ENCODE measurements at places on chromosomes 7 and 10.

GRCh38 chr7:44383566-44383965, 58.2 kb upstream of the CAMK2B start:
- DNase-seq, result no peak

- DNase-seq, result no peak
Measured at GRCh38 chr10:80081801-80082750, 3.6 kb downstream of the TMEM254 start.

DNA sequence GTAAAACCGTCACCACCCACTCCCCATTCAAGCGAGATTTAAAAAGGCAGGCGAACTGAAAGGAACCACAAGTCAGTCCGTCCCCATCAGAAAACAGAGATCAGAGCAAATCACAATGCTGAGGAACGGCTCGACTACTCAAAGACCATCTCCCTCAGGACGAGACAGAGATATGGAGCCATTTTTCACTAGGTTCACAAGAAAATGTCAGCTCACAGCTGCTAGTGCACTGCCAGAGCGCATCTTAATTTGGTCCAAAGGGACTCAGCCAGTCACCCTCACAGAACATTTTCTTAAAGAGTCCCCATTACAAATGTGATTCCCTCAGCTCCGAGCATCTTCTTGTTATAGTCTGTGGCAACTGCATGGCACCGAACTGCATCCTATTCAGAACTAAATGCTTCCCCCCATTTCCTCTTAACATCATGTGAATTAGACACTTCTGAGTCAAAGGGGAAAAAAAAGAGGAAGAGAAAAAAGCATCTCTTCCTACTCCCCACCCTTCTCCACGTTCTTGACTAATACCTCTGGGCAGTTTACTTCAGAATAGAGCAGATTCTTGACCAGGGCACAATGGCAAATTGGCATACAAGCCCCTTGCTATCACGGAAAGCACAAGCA, 683.9 kb downstream of the MAGI2 start:
- no peak for DNase-seq

GRCh38 chr10:123777881-123778280, 111.7 kb downstream of the GPR26 start:
- DNase-seq, result no peak

DNA sequence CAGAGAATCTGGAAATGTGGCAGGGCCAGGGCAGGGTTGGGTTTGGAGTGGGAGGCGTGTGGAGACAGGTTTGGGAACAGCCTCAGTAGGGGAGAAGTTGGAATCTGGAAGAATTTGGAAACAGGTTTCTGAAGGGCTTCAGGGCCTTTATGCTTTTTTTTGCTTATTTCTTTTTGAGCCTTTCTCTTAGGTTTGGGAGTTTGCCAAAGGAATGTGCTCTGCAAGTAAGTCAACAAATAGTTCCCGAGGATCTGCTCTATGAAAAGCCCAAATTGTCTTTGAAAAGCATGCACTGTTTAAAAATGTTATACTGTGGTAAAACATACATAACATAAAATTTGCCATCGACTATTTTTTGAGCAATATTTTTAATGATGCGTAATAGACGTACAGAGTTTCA, 86.7 kb upstream of the ADRB1 start:
- no peak for DNase-seq

GRCh38 chr7:51015581-51015980, 232.9 kb upstream of the GRB10 start:
- no peak for DNase-seq

GRCh38 chr7:24670782-24671181, 86.5 kb downstream of the GSDME start:
- no peak for DNase-seq

GRCh38 chr7:133048589-133048988, 33.3 kb downstream of the CHCHD3 start:
- DNase-seq, result no peak

GRCh38 chr7:126635545-126635944, 617.2 kb downstream of the GRM8 start:
- DNase-seq, result no peak

GRCh38 chr10:123741146-123741545, 75.0 kb downstream of the GPR26 start:
- DNase-seq, result no peak

GRCh38 chr7:41391818-41392217, 311.1 kb downstream of the INHBA start:
- no peak for DNase-seq
